Activated T-helper 1 cell treated with anti-CD3 and anti-CD28 coated beads, Interleukin-2, amount 50 U/mL, for 16 hours (primary cell): ENCODE measurements at places on chromosomes 6 and 20.

DNA sequence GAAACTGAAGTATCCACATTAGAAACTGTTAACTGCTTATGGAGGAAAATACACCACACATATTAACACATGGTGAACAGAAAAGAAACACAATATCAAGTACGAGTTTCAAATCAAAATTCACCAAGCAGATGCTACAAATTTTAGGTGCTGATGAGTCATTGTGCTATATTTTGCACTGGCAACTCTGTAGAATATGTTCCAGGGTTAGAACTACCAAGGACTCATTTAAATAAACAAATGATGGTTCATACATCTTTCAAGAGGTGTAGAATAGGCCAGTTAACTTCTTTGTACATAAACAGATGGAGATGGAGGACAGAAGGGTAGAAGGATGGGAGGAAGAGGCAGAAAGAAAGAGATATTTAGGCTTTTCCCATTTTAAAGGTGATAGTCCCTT, 184.9 kb downstream of the ARHGAP18 start:
- no peak for DNase-seq

- DNase-seq: no peak
Measured at GRCh38 chr6:6515691-6516607, 72.6 kb upstream of the LY86 start.

DNA sequence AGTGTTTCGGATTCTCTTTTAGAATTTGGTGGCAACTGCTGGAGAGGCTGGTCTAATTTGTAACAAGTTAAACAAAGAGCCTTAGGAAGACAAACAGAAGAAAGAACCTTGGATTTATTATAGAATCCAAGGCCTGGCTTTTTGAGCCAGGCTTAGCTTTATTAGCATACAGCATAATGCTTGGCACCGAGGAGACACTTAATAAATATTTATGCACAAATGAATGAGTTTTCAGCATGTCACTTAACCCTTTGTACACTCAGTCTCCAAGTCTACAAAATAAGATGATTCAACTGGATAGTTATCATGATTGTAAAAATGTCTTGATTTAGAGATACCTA, 38.2 kb upstream of the AFDN start:
- DNase-seq: no peak

GRCh38 chr20:34293119-34293518, 10.0 kb downstream of the AHCY start:
- DNase-seq: no peak

DNA sequence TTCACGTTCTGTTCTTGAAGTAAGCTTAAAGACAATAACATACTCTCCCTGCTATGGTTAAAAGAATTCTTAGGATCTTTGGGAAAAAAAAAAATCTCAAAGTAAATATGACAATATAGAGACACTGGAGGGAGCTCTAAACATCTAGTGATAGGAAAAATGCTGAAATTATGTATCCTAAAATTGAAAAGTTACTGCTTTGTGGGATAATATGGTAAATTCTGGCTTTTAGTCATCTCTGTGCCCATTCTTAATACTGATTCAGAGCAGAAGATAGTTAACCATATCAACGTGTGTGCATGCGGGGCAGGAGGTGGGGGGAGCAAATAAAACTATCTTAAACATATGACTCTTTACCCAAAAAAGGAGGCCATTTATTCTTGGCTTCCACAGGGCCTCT, 165.4 kb downstream of the GMPR start:
- no peak for DNase-seq

- DNase-seq: no peak
Measured at GRCh38 chr6:37262446-37263026, 4.6 kb upstream of the TMEM217 start.

GRCh38 chr6:117531346-117531745, 48.9 kb downstream of the DCBLD1 start:
- DNase-seq: no peak

- DNase-seq: no peak
Measured at GRCh38 chr6:143050509-143050908, 10.2 kb upstream of the AIG1 start.

- DNase-seq: no peak
Measured at GRCh38 chr6:165660857-165661663, 2.0 kb downstream of the PDE10A start.

- no peak for DNase-seq
Measured at GRCh38 chr20:9699181-9699580, 139.7 kb downstream of the PAK5 start.

- DNase-seq: no peak
Measured at GRCh38 chr6:108873251-108873650, 25.0 kb downstream of the ARMC2 start.

- DNase-seq: no peak
Measured at GRCh38 chr6:40347571-40348011, 239.6 kb downstream of the LRFN2 start.

DNA sequence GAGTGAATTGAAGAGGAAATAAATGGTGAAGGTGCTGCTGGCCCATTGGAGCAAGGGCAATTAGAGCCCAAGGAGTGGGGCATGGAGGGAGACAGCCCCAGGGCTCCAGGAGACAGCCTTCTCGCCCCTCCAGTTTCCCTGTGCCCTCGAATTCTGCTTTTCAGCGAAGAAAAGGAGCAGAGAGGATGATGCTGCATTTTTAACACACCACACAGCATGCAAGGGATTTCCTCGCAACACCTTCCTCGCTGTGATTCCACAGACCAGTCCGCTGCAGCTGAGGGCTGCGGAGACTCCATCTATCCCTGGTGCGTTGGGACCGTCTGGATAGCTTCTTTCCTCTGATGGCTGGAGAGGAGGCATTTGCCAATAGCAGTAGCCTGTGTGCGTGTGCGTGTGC, 41.7 kb downstream of the PTCHD4 start:
- DNase-seq: no peak

GRCh38 chr20:24199501-24199900, 210.9 kb upstream of the GGTLC1 start:
- DNase-seq: no peak
